Hematopoietic multipotent progenitor cell (in vitro differentiated cells): ENCODE measurements at places on chromosomes 5 and 9.

- DNase-seq, result peak; percentile 17
Observed at GRCh38 chr5:96537386-96537785, 104.3 kb upstream of the PCSK1 start.

DNA sequence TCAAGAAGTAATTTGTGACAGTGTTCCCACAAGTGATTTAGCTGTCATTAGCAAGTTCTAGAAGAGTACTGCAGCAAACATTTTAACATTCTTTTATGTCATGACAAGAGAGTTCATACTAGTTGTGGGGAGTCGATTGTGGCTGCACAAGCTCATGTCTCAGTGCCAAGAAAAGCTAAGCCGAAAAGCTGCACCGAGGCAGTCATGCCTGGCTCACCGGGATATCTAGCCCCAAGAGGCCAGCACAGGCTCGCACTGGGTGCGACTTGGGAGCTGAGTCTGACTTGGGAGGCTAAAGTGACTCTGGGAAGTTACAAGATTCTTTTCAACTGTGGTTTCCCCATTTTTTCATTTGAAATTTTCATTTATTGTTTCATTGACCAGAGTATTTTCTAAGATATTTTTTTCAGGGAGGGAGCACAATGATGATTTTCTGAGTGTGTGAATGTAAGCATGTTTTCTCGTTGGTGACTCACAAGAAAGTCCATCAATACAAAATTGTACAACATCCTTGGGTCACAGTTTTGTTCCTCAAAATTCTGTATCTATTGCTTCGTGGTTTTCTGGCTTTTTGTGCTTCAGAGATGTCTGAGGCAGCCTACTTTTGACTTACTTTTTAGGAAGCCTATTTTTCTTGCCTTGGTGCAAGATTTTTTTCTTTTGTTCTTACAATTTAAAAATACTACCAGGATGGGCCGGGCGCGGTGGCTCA lies 18.7 kb downstream of the CAST start:
- no peak for DNase-seq

DNA sequence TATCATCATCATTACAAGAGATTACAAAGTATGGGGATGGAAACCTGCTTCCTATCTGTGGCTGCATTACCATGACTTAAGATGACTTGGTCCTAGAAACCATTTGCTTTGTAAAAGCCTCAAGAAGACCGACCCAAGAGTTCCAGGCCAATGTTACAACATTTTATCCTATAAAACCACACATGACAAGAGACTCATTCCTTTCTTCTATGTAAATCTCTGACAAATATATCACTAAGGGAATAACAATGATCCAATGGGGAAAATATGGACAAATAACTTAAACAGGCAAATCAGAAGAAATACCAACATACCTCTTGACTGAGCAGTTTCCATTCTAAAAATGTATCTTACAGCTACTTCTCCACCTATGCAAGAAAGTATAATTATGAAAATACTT lies 44.3 kb upstream of the VPS13A start:
- no peak for DNase-seq

- DNase-seq, result no peak
Observed at GRCh38 chr9:116137581-116137980, 16.0 kb upstream of the PAPPA start.

DNA sequence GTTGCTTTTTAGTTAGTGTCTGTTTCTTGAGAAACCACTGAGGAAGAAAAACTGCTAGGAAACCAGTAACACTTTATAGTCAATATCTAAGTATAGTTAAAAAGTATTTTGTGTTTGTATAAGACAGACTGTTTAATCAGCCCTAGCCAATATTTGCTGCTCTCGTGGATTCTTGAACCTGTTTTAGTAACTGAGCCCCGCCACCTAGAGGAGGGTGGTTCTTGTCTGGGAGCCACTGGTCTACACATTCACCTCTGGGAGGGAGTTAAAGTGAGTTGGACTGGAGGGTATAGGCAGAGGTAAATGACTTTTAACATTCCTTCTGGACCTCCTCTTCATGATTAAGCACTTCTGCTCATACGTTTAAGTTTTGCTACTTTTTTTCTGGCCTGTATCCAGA lies 117.2 kb downstream of the SPATA31D1 start:
- no peak for DNase-seq
